GM10248 (cell line): ENCODE measurements at places on chromosomes 11 and 22.

DNA sequence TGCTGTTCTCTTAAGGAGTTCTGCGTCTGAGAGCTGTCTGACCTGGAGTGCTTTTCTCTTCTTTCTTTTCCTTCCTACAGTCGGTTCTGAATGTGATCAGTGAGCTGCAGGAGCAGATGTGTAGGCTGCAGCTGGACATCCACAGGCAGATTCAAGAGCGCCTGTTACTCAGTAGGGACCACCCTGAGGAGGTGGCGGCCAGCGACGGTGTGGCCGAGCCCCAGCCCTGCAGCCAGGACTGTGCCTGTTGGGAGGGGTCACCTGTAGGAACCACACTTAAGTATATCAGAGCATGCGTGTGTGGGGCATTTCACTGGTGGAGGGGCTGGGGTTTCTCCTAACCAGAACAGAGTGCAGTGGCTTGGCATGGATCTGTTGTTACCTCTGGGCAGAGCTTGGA, 56.3 kb downstream of the CYB5R2 start:
- no peak for DNase-seq

- no peak for DNase-seq
Measured at GRCh38 chr11:98566978-98567377, 453.8 kb upstream of the CNTN5 start.

DNA sequence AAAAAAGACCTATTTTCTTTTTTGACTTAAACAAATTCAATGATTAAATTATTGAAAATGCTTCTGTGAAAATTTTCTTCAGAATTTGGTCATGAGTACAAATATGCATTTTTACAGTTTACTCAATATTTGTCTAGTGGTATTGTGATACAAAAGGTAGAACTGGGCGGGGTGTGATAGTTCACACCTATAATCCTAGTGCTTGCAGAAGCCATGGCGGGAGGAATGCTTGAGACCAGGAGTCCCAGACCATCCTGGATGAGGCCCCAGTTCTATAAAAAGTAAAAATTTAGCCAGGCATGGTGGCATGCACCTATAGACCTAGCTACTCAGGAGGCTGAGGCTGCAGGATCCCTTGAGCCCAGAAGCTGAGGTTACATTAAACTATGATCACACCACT, 90.6 kb downstream of the ARHGAP42 start:
- no peak for DNase-seq

- no peak for DNase-seq
Measured at GRCh38 chr11:71449596-71449995, 1.4 kb upstream of the DHCR7 start.

DNA sequence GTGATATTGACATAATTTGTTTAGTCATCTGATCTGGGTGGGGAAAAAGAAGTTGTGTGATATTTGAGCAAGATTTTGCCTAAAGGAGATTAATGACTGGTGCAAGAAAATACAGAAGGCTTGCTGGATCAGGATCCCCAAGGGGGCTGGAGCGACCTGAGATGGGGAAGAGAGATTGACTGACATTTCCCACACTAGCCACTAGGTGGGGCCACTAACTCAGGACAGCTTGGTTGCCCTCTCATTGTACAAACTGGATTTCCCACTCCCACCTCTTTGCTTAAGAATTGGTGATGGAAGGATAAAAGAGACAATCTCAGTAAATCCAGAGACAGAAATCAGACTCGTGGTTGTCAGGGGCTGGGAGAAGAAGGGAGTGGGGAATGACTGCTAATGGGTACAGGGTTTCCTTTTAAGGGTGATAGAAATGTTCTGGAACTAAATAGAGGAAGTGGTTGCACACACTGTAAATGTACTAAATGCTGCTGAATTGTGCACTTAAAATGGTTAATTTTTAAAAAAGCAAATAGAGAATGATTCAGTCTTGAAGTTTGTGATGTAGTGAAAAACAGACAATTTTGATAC, 50.7 kb downstream of the CTTN start:
- no peak for DNase-seq

- DNase-seq, result no peak
Measured at GRCh38 chr11:75836417-75836816, 21.4 kb downstream of the UVRAG start.

DNA sequence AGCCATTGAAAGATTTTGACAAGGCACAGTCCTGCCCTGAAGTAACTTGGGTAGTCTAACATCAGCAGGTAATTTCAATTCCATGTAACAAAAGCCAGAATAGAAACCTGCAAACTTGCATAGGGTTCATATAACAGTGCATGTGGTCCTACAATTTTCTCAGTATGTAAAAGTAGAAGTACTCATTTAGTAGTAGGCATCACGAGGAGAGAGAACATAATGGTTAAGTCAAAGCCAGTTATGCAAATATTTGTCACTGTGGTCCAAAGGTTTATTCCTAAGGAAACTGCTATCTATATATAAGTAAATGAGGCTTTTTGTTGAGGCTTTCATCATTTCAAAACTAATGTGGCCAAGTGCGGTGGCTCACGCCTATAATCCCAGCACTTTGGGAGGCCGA, 10.1 kb downstream of the ATP5MG start:
- DNase-seq, result no peak

GRCh38 chr22:39723899-39724351, 153.4 kb downstream of the CACNA1I start:
- DNase-seq, result no peak

GRCh38 chr11:109795234-109795633, 298.0 kb upstream of the ZC3H12C start:
- DNase-seq, result no peak
